ENCODE measurements at places on chromosomes 4 and X.

DNA sequence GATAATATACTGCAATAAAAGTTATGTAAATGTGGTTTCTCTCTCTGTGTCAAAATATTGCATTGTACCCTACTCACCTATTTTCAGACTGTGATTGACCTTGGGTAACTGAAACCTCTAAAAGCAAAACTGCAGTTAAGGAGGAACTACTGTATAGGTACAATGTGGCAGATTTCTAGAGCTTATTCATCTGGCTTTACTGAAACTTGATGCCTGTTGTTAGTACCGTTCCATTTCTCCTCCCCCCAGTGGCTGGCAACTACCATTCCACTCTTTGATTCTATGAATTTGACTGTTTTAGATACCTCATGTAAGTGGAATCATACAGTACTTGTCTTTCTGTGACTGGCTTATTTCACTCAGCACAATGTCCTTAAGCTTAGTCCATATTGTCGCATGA is 61.9 kb downstream of the HOPX start:
- no peaks in the 10 kb centered on the region for H3K4me1 ChIP-seq
- no peak overlapping the region for H3K4me3 ChIP-seq
- no peak overlapping the region for H3K27ac ChIP-seq
- no peaks in the 10 kb centered on the region for H3K36me3 ChIP-seq
- no peaks in the 10 kb centered on the region for H3K27me3 ChIP-seq
- peak; percentile 21 for DNase-seq

DNA sequence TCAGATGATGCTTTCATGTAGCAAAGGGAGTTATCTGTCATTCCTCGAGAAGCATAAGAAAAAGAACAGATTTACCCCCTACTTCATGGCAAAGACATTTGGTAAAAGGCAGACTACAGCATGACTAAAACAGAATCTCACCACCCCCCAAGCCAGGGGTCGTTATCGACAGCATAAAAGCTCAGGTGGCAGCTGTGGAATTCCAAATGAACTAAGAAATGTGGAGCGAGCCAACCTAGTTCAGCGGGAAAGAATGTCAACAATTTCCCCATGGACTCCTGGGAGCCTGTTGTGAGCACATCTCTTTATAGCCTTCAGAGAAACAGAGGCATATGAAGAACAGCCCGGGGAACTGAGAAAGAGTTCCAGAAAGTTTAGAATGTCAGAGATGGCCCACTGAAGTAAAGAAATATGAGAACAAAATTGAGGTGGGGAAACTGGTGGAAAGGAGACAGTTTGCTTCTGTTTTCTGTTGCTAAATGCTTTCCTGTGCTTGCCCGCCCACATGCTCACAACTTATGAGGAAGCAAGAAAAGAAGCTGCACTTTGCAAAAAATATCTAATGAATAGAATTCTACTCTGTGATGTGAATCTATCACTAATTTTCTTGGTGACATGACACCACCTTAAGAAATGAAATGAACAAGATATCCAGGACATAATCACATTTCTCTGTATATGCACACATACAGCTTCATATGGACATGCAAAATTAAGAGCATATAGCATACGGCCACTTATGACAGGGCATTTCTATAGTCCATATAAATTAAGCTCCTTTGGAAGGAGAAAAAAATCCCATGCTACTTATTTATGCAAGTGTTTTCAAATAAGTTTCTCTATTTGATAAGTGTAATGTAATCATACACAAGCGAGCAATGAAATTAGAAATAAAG is 135.3 kb upstream of the MID1 start:
- H3K36me3 ChIP-seq = no peaks in the 10 kb centered on the region
- peak overlapping the region; percentile 97 for H3K27ac ChIP-seq
- peaks cover 14% of the 10 kb centered on the region for H3K4me1 ChIP-seq

DNA sequence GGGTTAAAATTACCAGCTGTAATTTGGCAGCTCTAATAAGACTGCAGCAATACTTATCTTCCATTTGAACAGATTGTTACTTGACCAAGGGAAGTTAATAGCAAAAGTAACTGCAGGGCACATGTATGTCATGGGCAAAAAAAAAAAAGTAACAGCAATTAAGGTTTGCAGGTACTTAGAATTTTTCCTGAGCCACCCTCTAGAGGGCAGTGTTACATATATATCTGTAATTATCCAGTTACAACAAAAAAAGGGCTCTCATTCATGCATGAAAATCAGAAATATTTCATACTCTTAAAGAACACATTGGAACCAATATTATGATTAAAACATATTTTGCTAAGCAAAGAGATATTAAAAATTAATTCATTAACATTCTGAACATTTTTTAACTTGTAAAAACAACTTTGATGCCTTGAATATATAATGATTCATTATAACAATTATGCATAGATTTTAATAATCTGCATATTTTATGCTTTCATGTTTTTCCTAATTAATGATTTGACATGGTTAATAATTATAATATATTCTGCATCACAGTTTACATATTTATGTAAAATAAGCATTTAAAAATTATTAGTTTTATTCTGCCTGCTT is 25.1 kb downstream of the XIAP start:
- no peaks in the 10 kb centered on the region for H3K36me3 ChIP-seq
- DNase-seq = peak; percentile 60
- no peak overlapping the region for H3K27ac ChIP-seq
- H3K27me3 ChIP-seq = no peaks in the 10 kb centered on the region

- no peaks in the 10 kb centered on the region for H3K27me3 ChIP-seq
- H3K4me3 ChIP-seq = no peak overlapping the region
- no peaks in the 10 kb centered on the region for H3K4me1 ChIP-seq
- no peak for DNase-seq
Observed at GRCh38 chr4:186307497-186307896, 41.5 kb downstream of the F11 start.

DNA sequence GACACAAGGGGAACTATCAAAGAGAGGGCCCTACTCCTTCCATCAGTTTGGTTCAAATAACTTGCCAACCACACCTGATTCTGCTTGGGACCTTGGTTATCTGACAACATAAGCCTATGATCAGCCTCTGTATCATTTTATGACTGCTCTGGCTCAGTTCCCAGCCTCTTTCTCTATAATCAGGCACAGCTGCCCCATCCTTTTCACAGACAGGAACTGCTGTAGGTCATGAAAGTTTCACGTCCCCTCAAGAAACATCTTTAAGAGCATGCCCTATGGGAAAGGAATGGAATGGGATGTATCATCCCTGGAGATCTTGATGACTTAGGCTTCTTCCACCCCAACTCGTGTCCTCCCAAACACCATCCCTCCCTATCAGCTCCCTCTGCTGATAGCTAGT is 243.4 kb downstream of the AR start:
- no peaks in the 10 kb centered on the region for H3K27me3 ChIP-seq
- no peak for DNase-seq
- H3K4me3 ChIP-seq = no peak overlapping the region
- H3K36me3 ChIP-seq = no peaks in the 10 kb centered on the region
- H3K4me1 ChIP-seq = peaks cover 3% of the 10 kb centered on the region

GRCh38 chr4:184217634-184218033 is at the start of gene ENPP6:
TSS of gene ENPP6 (minus strand) at chr4:184217873. CDS start at chr4:184217819, 54 bp downstream.
- H3K27me3 ChIP-seq = no peaks in the 10 kb centered on the region
- H3K27ac ChIP-seq = no peak within 1 kb of the TSS
- H3K36me3 ChIP-seq = no peaks in the 10 kb centered on the region
- DNase-seq = no peak
- H3K4me1 ChIP-seq = peaks cover 10% of the 10 kb centered on the region

DNA sequence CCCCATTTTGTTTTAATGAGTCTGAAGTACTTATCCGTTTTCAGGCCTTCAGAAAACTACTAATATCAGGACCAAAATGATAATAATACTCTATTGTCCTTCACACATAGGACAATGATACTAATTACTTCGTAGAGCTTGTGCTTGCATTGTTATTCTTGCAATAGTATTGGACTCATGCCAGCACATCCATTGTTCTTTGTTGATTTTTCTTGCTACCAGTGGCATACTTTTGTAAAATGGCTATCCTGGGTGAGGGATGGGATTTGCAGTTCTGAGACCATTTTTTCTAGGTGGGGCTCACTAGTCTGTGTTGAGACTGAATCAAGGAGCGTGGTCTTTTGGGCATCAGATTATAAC is 195.3 kb downstream of the MAML3 start:
- H3K27me3 ChIP-seq = no peaks in the 10 kb centered on the region
- no peak overlapping the region for H3K4me3 ChIP-seq
- no peak overlapping the region for H3K27ac ChIP-seq
- peak; percentile 46 for DNase-seq
- H3K4me1 ChIP-seq = peaks cover 3% of the 10 kb centered on the region

GRCh38 chr4:7390906-7391636 is 43.7 kb downstream of the PSAPL1 start:
- H3K36me3 ChIP-seq = no peaks in the 10 kb centered on the region
- no peak overlapping the region for H3K27ac ChIP-seq
- no peak overlapping the region for H3K4me3 ChIP-seq
- no peaks in the 10 kb centered on the region for H3K4me1 ChIP-seq
- H3K27me3 ChIP-seq = no peaks in the 10 kb centered on the region
- DNase-seq = no peak

Data from cardiac muscle cell (in vitro differentiated cells and primary cell).